ENCODE measurements at places on chromosomes 6 and 20.
A peak's percentile ranks its signal among the peaks of the same experiment; 100 is the strongest.

GRCh38 chr6:15996030-15996429 lies 132.9 kb upstream of the MYLIP start:
- DNase-seq = no peak

DNA sequence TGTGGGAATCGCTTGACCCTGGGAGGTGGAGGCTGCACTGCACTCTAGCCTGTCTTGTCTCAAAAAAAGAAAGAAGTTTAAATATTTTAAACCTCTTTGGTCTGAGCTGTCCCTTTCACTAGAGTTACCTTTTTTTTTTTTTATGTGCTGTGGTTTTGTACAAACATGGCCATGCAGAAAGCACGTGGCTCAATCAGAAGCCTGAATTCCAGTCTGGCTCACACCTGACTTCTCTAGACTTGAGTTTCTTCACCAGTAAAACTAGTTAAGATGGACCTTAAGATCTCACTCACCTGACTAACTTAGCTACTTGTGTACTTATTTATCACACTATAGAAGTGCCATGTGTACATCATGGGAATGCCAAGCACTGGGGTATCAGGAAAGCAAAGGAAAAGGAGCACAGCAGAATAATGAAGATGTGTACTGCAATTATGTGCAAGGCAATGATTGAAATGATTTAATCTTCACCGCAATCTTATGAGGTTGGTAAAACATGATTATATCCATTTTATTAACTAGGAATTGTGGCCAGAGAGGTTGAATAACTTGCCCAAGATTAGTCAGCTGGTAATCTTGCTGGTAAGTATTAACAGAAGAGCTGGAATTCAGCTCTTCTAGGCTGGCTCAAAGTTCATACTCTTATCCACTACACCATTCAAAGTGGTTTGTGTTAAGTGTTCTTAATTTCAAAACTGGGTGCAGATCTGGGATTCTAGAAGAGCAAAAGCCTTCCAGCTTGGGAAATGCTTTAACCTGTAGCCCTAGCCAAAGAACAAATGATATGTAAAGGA lies 10.7 kb downstream of the HMGN3 start:
- no peak for DNase-seq

DNA sequence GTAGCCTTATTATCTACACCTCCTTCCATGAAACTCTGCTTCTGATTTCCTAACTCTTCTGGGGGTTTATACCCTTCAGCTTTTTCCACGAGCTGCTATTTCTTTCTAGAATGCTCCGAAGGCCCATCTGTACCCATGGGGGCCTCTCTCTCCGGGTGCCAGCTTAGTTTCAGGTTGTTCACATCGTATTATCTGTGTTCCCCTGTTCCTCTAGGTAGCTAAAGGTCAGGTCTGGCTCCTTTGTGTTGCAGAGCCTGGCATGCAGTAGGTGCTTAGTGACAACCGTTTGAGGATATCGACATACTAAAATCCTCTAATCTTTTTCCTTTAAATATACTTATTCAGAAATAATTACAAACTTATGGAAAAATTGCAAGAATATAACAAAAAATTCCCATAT lies 73.0 kb downstream of the UST start:
- DNase-seq = no peak

DNA sequence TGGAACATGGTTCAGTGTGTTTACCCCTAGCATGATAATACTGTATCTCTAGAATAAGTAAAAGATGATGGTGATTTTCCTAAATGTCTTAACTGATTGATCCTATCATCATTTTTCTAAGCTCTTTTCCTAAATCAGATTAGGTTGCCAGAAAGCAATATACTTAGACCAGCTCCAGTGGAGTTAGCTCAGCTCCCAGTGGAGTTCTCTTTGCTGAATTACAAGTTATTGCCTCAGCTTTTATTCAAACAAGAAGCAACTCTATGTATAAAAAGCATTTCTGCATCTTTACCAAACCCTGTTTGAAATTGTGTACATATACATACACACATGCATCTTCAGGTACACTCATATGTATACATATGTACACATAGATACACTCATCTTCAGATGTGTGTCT lies 44.9 kb downstream of the SNX9 start:
- DNase-seq = no peak

- no peak for DNase-seq
These were observed 11.4 kb downstream of the MRPL14 start for GRCh38 chr6:44115866-44116265.

DNA sequence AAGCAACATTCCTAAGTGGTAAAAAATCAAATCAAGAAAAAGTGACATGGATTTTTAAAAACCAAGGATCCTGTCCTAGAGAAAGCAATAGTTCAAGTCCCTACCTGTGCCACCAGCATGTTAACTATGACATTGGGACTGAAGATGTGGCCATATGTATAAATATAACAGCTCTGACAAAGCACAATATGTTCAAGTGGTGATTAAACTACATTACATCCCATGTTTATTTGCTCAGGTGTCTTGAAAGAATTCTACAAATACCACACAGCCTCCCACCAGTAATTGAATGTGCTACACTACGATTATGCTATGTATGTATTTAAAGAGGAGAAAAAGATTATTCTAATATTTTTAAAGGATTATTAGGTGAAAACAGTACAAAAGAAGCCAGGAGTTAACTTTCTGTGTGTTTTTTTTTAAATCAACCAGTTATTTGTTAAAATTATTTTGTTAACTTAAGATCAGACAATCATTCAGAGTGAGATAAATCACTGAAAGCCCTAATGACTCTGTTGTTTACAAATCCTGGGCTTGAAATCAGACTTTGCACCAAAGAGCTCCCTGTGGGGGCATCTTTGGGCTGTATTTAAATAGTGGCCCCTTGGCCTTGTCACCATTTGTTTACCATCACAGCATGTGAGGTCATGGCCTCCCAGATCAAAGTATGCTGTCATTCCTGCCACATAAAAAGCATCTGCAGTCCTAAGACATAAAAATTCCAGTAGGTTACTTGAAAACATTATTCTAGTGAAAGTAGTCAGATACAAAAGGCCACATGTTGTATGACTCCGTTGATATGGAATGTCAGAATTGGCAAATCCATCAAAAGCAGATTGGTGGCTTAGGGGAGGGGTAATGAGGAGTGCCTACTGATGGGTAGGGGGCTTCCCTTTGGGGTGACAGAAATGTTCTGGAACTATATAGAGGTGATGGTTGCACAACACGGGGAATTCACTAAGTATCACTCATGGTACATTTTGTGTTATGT lies 17.1 kb downstream of the TTLL2 start:
- DNase-seq = no peak

DNA sequence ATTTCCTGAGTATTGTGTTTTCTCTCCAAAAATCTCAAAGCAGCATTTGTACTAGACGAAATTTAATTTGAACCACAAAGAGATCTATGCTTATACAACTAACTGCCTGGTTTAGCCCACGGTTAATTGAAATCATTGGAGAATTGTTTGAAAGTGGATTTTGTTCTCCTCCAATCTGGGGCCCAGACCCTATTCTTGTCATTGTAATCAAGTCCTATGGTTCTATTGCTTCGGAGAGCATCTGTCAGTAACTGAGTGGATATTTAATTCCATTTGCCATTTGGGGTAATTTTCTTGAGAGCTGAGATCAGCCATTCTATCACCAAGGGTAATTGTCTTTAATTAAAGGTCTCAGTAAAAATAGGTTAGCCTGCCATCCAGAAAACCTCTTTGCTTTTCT lies 117.0 kb upstream of the KCNG1 start:
- DNase-seq = no peak

GRCh38 chr6:14612016-14612980 lies 494.7 kb downstream of the CD83 start:
- no peak for DNase-seq

DNA sequence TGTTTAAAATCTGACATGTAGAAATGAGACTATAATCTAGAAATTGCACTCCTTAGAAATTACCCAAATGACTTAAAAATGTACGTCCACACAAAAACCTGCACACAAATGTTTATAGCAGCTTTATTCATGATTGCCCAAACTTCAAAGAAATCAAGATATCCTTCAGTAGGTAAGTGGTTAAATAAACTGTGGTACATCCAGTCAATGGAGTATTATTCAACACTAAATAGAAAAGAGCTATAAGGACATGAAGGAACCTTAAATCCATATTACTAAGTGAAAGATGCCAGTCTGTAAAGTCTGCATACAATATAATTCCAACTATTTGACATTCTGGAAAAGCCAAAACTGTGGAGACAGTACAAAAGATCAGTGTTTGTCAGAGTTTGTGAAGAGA lies 513.4 kb downstream of the PKHD1 start:
- no peak for DNase-seq

DNA sequence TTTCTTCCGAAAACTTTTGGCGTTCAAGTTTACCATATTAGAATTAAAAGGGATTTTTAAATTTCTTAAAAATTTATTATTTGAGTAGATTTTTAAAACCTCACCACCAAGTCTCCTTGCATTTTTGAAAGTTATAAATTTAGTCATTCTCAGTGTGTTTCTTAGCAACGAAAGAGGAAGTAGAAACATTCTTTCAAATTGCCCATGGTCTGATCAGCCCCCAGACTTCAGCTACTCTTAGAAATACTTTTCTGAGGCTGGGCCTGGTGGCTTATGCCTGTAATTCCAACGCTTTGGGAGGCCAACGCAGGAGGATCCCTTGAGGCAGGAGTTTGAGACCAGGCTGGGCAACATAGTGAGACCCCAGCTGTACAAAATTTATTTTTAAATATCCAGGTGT lies 15.1 kb upstream of the RTF2 start:
- DNase-seq = no peak

- peak; percentile 86 for DNase-seq
These were observed at the start of the genes RXRB and SLC39A7 for GRCh38 chr6:33200219-33201146. RXRB (minus strand) TSS chr6:33200665; CDS start chr6:33200476, 189 bp downstream. SLC39A7 (plus strand) TSS chr6:33200867; CDS start chr6:33201246, 379 bp downstream.

DNA sequence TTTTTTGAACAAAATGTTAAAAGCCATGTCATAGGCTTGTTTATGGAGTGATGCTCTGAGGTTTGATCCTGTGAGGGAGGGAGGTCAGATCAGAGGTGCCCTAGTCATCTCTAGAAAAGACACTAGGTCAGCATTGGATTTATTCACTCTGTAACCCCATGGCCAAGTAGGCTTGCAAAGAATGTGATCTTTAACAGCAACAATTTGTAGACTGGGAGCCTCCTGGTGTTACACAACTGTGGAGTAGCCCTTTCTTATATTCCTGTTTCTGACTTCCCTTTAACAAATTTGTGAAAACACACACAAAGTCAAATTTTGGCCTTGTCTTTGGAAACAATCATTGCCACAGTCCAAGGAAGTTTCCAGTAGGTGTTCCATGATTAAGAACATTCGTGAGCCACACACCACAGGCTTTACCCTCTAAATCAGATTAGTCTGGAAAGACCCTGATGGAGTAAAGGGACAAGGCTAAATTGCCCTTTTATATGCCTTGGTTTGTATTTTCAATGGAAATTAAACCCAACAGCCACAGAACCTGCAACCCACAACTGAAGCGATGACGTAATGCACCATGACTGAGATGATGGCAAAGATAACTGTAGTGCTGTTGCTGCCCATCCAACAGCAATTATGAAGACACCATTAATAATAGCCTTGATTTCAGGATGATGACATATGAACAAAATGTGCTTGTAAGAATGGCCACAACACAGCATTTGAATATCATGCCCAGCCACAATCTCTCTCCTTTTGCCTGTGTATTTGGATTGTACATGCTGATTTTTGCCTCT lies 22.1 kb downstream of the SCP2D1 start:
- DNase-seq = no peak

- DNase-seq = no peak
These were observed 61.5 kb downstream of the JPH2 start for GRCh38 chr20:44125332-44126127.

GRCh38 chr6:98547634-98548033 lies 286.7 kb upstream of the POU3F2 start:
- no peak for DNase-seq

DNA sequence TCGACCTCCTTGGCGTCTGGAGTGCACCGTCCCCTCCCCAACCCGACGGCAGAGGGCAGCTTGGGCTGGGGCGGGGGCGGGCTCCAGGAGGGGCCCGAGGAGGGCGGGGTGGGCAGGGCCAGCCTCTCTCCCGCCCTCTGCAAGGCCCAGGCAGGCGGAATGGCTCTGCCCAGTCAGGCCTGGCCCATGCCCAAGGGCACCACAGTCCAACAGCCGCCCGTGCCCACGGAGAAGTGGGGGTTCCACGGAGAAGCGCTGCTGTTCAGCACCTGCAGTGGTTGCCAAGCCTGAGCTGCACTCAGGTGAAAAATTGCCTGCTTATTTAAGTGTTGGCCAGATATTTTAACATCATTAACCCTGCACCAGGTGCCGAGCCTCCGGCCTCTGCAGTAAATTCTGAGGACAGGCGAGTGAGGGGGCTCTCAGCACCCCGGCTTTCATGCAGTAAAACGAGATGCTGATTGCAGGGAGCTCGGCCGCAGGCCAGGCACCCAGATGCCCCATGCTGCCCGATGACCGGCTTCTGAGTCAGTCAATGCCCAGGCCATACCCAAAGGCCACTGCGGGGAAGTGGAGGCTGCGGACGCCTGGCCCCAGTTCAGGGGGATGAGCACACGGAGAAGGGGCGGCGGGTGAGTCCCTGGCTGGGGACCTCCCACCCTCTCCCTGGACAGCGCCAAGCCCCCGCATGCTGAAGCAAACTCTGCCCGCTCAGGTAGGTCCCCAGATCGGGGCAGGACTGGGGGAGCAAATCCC lies at the start of gene SRMS:
Gene SRMS (minus strand): TSS at position 25 of the 756 bp plus-strand sequence. CDS start 286 bp downstream, outside the sequence.
- no peak for DNase-seq

GRCh38 chr6:158475344-158476302 lies 84.3 kb upstream of the TMEM181 start:
- DNase-seq = peak; percentile 29

GRCh38 chr6:83509441-83509840 lies 2.9 kb upstream of the PRSS35 start:
- DNase-seq = no peak

DNA sequence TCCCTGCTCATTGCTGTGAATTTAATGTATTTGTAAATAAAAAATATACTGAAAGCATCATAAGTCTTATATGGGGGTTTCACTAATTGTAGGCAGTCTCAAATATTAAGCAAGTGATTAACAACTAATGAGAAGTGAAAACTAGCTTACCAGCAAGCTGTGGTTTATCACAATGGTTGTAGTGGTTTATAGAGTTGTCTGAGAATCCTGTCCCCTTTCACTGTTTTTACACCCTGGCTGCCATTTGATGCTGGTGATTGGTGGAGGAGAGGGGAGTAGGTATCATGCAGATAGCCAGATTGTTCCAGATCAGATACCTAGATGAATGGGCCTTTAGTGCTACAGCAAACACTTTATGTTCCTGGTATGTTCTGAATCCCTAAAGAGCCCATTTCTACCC lies 6.0 kb downstream of the MKKS start:
- DNase-seq = no peak

GRCh38 chr6:37877373-37878149 lies 58.0 kb downstream of the ZFAND3 start:
- no peak for DNase-seq

GRCh38 chr20:21840991-21841390 lies 135.5 kb downstream of the PAX1 start:
- no peak for DNase-seq

GRCh38 chr6:122472022-122472340 lies 374 bp upstream of the SERINC1 start:
- DNase-seq = no peak

Measured in anterior cingulate cortex (tissue), 58 donors.